Cortex of kidney (tissue), 1 donor: ENCODE measurements at places on chromosomes 11 and 22.

GRCh38 chr11:87803748-87804147 lies 371.5 kb downstream of the RAB38 start:
- DNase-seq = no peak

DNA sequence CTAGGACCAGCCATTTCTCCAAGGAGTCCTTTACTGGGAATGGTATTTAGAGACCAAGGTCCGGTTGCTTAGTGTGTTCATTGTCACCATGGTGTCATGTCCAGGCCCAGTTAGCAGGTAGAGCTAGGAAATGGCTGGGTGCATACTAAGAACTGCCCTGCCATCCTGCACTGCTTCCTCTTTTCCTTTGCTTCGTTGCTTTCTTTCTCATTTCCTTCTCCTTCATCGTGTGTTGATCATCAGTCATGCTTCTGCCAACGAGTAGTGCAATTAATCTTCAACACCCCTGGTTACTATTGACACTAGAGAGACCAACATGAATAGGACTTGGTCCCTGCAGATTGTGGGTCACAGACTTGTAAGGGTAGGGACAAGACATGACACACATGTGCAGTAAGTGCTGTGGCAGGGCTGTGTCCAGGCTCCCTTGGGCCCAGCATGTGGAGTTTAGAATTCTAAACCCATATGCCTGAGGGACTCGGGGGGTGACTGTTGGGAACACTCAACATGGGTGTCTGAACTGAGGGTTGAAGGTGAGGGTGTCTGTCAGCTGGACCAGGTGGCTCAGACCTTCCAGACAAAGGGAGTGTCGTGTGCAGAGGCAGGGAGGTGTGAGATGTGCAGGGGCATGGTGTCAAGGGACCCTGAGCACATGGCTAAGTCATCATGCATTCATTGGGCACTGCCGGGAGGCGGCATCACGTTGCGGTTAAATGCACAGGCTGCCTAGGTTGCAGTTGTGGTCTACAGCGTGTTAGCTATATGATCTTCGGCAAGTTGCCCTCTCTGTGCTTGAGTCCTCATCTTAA lies 42.6 kb downstream of the ST14 start:
- no peak for DNase-seq

- DNase-seq = no peak
Observed at GRCh38 chr11:76296731-76297542, 84.0 kb downstream of the THAP12 start.

- DNase-seq = no peak
Observed at GRCh38 chr22:41544671-41545476, 604 bp upstream of the POLR3H start.

GRCh38 chr11:76067099-76067498 lies 139.2 kb downstream of the WNT11 start:
- no peak for DNase-seq

DNA sequence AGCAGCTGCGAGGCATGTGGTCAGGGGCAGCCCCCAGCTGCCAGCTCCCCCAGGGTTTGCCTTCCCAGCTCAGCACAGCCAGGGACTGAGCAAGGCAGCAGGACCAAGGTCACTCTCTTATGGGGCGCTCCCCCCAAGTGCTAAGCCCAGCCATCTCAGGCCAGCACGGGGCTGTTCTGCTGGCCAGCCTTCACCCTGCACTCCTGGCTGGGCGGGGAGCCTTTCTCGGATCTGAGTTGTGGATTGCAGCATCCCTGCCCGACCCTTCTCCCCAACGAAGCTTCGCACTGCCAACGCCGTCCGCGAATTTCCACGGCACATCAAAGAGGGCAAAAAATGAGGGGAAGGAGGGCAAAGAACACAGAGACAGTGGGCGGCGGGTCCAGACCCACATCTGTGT lies 42.5 kb upstream of the GAL start:
- DNase-seq = no peak
